Stimulated activated CD8-positive, alpha-beta memory T cell treated with anti-CD3 and anti-CD28 coated beads, Interleukin-4, amount 100 ng/mL, for 1 hour (primary cell): ENCODE measurements at places on chromosomes 2 and 18.

- DNase-seq: no peak
Observed at GRCh38 chr2:85401464-85401805, 8.7 kb downstream of the CAPG start.

DNA sequence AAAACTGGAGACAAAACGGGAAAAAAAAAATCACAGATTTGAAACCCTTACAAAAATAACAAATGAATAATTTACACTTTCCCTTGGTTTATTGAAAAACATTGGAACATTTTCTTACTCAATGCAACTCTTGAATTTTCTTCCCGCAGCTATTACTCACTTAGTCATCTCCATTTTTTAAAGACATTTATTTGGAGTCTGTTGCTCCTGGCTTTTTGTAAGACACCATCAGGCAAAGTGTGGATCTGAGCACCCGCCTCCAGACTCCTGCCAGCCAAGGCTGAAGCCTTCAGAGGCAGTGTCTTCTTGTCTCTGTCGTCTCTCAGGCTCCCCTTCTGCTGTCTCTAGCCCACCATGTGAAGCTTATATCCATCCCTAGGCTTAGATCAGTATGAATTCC, 46.2 kb downstream of the TRIB2 start:
- no peak for DNase-seq

GRCh38 chr2:177193240-177193639, 19.4 kb upstream of the HNRNPA3 start:
- DNase-seq: no peak

DNA sequence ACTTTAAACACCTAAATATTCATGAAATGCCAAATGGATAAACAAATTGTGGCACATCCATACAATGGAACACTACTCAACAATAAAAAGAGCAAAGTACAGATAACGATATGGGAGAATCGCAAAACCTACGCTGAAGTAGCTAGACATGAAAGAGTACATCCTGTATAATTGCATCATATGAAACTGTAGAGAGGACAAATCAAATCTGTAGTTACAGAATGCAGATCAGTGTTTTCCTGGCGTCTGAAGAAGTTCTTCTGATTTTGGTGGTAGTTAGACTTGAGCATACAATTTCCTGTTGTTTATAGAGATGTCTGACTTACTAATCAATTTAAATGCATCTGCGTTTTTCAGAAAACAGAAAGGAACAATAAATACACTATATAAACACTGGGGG, 394.4 kb downstream of the SOCS6 start:
- DNase-seq: no peak

DNA sequence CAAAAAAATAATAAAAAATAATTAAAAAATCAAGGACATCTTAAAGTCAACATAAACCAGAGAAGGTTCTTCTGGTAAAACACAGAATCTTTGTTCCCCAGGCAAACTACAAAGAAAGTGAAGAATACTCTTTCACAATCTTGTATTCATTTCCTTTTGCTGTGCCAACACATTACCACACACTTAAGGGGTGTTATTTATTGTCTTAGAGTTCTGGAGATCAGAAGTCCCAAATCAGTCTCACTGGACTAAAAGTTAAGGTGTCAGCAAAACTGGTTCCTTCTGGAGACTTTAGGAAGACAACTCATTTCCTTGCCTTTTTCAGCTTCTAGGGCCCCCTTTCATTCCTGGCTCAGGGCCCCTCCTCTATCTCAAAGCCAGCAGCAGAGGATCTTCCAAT, 12.2 kb upstream of the CAB39 start:
- no peak for DNase-seq
